ENCODE measurements at places on chromosomes 3 and 15. TPM values are rescaled to one million over a fixed set of nuclear protein-coding genes. Genes with fewer than 3 reads are reported as not detected.
A peak's percentile ranks its signal among the peaks of the same experiment; 100 is the strongest.

The GP9 gene
- not detected for total RNA-seq

DNA sequence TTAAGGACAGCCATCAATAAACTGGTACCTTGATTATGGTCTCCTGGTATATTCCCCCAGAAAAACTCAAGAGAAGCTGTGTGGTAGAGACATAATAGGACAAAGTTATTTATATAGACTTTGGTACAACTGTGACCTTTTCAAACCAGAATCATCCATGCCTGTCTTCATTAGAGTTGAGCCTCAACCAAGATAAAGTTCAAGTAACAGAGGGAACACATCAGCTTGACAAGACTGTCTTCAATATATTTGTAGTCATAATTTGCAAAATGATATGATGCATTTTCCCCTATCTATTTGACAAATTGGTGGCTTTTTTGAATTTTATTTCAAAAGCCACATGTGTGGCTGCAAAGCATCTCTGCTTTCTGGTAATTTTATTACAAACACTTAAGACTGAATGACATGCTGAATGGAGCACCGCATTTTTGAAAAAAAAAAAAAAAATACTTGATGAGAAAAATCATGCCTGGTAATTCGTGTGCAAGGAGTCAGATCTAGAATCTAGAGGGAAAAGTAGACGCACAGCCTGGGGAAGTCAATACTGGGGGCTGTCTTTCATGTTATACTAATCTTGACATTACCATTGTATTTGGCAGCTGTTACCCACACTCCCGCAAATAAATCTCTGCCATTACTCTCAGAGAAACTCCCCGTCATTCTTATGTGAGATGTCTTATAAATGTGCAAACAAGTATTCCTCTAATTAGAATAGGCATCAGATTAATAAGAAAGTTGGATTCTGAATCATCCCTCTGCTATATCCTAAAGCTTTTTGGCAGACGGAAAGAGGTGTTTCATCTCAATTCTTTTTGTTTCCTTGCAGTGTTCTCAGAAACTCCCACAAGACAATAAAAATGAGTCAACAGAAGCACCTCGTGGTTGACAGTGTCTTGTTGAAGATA is 554.8 kb upstream of the CBLB start:
- peak; percentile 76 for DNase-seq

- no peak for DNase-seq
These were observed 14.7 kb downstream of the IQSEC1 start for GRCh38 chr3:13058346-13059120.

The FMN1 gene
- 5.3 TPM for total RNA-seq

- DNase-seq, result no peak
These were observed 77.4 kb upstream of the PRR20G start for GRCh38 chr3:127365163-127365798.

The SLITRK3 gene
- total RNA-seq, result not detected

GRCh38 chr3:112149136-112149535 is 16.1 kb upstream of the GCSAM start:
- no peak for DNase-seq

- DNase-seq, result no peak
These were observed 48.5 kb downstream of the FNDC3B start for GRCh38 chr3:172087602-172088580.

GRCh38 chr15:22933641-22934061 is 46.5 kb downstream of the CYFIP1 start:
- peak; percentile 46 for DNase-seq

Data from astrocyte (in vitro differentiated cells and primary cell).